ENCODE measurements at places on chromosomes 2 and 18.

- DNase-seq = no peak
Measured at GRCh38 chr2:29218071-29218470, 102.9 kb downstream of the CLIP4 start.

DNA sequence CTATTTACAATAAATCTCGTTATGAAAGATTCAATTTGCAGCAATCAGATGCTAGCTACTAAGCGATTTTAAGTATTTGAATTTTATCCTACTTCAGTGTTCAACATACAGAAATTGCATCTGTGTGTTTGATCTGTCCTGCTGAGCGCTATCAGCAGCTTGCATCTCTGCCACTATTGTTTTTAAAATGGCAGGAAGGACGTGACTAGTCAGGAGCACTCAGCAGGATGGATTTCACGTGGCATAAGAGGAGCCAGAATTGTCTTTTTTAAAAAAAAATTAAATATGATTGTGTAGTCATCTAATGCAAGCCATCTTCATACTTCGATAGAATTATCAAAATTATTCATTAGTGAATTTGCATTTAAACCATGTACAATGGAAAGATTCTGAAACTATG is 2.8 kb upstream of the KLHL14 start:
- no peak for DNase-seq

DNA sequence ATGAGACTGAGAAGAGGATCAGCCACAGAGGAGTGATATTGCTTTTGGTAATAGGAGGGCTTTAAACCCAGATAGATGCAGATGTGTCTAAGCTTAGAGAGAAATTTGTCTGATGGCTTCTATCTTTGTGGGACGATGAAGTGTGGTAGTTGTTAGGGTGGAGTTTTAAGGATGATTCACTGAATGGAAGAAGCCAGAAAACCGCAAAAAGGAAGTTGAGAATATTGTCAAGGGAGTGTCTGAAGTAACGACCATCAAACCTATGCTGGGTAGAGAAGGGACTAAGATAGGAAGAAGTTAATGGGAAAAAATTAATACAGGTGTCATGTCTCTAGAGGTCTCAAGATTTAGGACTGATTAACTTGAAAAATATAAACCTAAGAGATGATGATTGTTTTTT is 195.6 kb upstream of the MC4R start:
- no peak for DNase-seq

- DNase-seq = no peak
Measured at GRCh38 chr2:235348329-235348728, 145.5 kb upstream of the AGAP1 start.

DNA sequence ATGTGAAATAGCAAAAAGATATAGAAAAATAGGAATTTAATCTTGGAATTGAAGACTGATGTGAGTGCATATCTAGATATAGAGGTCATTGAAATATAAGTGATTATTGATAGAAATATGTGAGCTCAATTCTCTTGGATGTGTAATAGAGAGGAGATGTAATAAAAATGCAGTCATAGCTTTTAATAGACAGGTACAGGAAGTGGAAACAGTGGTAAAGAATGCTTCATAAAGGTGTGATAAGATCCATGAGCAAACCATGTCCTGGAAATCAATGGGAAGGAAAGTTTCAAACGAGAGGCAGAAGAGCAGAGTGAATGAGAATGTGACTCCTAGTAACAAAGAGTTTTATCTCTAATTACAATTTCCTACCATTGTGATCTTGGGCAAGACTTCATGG is 634.7 kb upstream of the ZNF804A start:
- no peak for DNase-seq
